ENCODE measurements at places on chromosomes 2 and 18.

DNA sequence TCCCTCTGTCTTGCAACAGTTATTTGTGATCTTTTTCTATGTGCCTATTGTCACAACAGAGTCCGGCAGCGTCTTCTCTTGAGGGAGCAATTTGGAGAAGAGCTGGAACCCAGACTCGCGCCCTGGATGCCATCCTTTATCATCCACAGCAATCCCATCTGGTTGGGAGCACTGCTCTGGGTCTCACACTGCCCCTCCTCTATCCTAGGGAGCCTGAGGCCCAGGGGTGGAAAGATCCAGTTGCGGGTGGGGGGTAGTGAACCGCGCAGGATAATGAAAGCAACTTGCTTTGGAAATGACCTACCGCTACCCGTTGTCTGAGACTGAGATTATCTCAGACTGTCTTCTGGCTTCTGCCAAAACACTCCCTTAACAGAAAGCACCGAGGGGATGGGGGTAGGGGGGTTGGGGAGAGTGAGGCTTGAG, 713 bp downstream of the WBP1 start:
- DNase-seq: no peak

DNA sequence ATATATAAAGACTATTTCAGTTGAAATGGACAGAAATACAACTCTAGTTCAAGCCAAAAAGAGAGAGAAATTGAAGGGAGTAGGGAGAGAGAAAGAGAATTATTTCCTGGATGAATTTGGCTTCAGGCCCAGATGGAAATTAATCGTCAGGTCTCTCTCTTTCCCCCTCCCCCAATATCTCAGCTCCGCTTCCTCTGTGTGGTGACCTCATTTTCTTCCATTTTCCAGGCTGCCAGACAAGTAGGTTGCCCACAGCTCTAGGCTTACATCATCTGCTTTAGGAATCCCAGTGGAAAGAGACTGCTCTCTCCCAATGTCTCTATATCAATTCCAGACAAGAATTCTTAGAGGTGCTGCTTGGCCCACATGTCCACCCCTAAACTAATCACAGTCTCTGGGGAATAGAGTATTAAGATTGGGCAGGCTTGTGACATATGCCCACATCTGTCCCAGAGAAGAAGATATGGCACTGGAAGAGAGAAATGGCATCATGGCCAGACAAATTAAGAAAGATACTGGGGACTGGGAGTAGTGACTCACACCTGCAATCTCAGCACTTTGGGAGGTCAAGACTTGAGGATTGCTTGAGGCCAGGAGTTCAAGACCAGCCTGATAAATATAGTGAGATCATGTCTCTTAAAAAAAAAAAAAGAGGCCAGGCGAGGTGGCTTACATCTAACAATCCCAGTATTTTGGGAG, 37.2 kb upstream of the CFAP36 start:
- no peak for DNase-seq

GRCh38 chr2:104755026-104755878, 98.7 kb upstream of the POU3F3 start:
- no peak for DNase-seq

GRCh38 chr2:212549941-212550340, 11.3 kb upstream of the ERBB4 start:
- no peak for DNase-seq

- DNase-seq: no peak
Observed at GRCh38 chr18:37845498-37845897, 279.9 kb upstream of the CELF4 start.

- no peak for DNase-seq
Observed at GRCh38 chr18:52437161-52437560, 97.2 kb downstream of the DCC start.

GRCh38 chr2:138621139-138621538, 119.6 kb downstream of the SPOPL start:
- no peak for DNase-seq

DNA sequence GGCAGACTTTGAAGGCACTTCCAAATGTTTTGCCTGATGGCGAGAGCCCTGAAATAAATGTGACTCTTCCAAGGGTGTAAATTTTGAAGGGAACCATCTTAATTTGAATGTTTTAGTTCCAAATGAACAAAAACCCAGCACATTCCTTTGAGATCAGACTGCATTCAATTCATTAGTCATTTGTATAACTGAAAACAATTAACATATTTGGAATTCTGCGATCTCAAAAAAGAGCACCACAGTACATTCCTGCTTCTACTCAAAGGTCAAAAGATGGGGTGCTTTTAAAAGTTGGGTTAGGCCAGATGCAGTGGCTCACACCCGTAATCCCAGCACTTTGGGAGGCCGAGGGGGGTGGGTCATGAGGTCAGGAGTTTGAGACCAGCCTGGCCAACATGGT, 38.2 kb upstream of the CHRNA1 start:
- no peak for DNase-seq

DNA sequence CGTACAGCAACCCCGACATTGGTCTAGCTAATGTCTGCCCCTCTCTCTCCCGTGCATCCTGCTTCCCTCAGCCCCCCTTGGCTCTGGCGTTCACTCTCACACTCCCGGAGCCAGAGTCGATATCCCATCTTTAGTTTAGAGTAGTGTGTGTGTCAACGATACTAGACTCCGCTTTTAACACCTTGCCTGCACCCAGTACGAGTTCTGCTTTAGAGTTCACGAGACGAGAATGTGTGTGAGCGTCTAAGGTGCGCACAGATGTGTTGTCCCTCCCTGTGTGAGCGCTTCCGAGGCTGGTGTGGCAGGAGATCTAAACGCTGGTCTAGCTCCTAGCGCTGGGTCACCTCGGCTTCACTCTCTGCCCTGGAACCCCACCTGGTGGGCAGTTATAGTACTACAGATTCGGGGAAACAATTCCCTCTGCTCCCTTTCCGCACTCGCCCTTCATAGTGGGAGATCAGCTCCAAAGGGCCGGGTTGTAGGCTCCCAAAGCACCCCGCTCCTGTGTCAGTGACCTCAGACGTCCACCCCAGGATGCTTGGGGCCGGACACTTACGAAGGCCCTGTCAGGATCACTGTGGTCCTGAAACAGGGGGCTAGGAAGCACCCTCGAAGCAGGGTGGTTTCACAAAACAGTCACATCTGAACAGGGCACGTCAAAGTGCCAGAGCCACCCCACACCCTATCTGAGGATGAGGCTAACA, 2.6 kb upstream of the CYP26B1 start:
- peak; percentile 40 for DNase-seq

DNA sequence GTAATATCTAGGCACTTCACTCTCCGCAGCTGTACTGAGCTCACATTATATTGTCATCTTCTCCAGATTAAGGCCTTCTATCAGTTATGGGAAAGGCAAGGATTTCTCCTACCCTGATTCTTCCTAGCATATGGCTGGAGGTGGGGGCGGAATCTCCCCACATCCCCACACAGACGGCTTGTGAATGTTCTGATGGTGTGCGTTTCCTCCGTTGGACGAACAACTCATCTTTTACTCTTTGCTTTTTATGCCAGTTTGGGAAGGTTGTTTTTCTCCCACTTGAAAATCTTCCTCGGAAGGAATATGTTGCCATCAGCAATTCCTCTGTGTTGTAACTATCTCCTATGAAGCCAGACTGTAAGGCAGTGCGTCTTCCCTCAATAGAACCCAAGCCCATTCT, 24.3 kb downstream of the KLHL29 start:
- DNase-seq: no peak

GRCh38 chr2:8457699-8458502, 224.0 kb upstream of the ID2 start:
- DNase-seq: no peak

- DNase-seq: no peak
Observed at GRCh38 chr2:153232464-153232863, 246.1 kb downstream of the RPRM start.

GRCh38 chr18:36101943-36102342, 27.2 kb downstream of the SLC39A6 start:
- no peak for DNase-seq

GRCh38 chr2:127108090-127108523, 1.2 kb upstream of the BIN1 start:
- DNase-seq: no peak

DNA sequence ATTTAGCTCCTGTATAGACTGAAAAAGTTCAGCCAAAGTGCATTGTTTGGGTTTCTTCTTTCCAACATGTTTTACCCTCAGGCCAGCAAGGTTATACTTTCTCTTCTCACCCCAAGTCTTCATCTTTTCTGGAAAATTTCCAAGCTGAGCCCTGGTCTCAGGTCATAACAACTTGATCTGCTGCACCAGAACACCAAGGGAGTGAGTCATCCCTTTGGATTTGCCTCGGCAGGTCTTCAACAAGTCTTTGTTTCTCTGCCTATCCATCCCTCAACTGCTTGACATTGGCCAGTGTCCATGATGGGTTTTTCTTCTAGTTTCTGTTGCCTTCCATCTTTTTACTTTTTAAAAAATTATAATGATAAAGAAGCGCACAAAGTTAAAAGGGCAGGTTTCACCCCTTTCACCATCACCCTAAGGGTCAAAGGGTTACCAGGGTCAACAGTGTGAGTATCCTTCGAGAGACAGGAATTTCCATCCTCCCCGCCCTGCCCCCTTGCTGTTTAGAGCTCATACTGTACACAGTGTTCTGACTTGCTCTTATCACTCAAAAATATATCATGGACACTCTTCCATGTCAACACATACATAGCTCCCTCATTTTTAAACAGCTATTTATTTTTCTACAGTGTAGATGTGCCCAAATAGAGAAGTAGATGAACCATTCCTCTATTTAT, 5.7 kb upstream of the SPATS2L start:
- no peak for DNase-seq

- no peak for DNase-seq
Observed at GRCh38 chr2:235009081-235009480, 57.3 kb downstream of the SH3BP4 start.

DNA sequence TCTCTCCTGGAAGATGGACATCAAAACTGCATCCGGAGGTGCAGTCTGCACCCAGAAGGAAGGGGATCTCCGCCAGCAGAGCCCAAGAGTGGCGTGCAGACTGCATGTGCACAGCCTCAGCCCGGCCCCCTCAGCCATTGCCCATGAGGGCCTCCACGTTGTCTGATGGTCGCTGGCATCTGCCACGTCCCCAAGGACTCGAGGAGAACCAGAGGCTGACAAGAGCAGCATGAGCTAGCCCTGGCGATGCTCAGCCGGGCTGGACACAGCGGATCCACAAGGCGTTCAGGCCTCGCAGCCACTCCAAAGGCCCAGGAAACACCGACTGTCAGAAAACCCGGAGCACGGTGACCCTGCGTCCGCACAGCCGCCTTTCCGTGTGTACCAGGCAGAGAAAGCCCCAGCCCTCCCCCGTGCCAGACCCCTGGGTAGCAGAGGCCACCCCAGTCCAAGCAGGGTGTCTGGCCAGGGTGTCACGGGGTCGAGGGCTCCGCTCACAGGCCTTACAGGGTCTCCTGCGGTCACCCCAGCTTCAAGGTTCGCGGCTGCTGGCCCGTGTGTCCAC, 48.3 kb downstream of the SLC66A2 start:
- no peak for DNase-seq

DNA sequence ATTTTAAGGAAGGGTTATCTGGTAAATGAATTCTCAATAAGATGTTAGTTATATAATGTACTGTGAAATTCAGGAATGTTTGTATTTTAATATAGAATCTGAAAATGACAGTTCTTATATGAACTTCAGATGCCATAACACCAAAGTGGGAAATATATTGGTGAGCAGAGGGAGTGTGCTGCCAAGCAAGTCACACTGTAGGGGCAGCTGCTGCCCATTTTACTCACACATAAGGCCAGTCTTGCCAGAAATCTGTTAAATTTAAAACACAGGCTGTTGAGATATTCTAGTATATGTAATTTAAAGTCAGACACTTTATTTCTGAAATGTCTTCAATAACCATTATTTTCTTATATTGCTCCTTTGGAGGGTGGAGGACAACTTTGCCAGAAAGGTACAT, 34.6 kb upstream of the C1GALT1C1L start:
- DNase-seq: no peak

- no peak for DNase-seq
Observed at GRCh38 chr2:98160554-98160953, 73.6 kb downstream of the VWA3B start.
